ENCODE measurements at places on chromosomes 2 and 18.

GRCh38 chr18:48009116-48009745 lies 78.8 kb upstream of the SMAD2 start:
- DNase-seq: no peak

DNA sequence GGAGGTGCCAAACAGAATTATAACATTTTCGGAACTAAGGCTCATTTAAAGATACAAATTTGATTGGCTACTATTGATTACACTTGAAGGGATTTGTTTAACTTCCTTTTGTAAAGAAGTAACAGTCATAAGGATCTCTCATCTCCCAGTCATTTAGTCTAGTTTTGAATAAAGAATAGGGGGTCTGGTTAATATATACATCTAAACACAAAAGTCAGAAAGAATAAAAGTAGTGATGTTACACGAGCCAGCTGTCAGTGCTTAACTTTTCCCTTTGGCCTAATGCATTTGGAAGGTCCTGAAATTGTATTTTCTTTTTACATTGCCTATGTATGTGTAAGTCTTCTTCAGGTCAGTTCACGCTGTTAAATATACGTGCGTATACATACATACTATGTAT lies 8.1 kb downstream of the SEPTIN2 start:
- DNase-seq: no peak

DNA sequence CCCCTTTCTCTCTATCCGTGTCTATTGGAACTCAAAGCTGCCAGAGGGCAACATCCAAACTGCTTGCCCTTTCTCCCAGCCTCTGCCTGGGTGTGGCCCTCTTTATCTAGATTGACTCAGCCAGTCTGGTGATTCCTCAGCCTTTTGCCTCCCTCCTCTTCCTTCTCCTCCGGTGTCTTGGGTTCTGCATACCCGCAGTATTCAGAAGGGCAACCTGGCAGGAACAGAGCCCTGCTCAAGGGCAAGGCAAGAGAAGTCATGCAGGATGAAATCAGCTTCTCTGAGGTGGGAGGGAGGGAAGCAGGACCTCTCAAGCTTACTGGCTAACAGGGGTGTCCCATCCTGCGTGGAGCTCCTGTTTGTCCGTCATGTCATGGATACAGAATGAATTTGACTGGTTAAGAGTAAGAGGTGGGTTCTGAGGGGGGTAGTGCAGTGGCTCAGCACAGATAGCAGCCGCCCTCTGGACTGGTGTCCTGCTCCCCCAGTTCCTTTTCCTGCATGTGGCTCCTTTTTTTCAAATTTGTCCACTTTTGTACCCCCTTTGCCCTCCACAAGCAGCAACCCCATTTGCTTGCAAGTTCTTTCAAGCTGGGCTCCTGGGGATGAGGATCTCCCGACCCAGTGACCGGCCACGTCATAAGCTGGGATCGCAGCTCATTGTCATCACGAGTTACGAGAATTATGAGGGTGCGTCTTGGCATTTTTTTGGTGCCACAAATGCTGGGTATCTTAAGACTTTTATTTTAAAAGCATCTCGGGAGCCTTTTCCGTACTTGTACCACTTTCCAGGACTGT lies 154.1 kb downstream of the FHOD3 start:
- no peak for DNase-seq

DNA sequence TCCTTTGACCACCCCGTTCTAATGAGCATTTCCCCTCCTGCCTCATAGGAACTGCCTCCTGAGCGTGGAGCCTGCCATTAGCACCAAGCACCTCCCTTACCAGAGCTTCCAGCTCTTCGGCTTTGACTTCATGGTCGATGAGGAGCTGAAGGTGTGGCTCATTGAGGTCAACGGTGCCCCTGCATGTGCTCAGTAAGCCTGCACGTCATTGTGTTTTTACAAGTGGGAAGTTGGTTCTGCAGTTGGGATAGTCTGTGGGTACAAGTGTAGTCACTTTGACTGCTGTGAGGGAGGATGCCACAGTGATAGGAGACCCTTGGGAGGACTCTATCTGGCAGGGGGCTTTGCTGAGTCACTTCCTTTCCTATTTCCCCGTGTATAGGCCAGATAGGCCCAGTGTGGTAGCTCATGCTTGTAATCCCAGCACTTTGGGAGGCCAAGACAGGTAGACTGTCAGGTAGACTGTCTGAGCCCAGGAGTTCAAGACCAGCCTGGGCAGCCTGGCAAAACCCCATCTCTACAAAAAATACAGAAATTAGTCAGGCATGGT lies 22.0 kb upstream of the POLR1B start:
- no peak for DNase-seq
